ENCODE measurements at places on chromosomes 13 and 19.

DNA sequence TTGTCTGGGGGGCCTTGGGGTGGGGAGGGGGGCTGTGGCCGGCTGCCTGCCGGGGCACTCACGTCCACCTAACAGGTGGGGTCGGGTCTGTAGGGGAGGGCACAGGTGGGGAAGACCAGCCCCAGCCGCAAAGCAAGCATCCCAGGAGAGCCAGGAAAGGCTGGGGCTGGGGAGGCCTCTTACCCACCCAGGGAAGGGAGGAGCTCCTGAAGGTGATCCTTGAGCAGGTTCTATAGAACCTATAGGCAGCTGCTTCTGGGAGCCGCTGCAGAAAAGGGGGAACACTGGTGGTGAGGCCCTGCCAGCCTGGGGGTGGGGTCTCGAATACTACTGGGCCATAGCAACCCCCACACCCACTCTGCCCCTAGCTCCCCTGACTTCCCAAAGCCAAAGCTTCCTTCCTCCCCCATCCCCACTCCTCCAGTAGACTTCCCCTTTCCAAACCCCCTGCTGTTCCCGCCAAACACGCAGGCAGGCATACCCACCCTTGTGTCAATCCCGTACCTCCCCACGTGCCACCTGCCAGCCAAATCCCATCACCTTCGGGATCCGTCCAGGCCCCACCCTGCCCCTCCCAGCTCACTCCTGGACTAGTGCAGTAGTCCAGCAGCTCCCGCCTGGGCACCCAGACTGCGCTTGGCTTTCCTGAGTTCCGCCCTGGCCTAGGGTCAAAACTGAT, 5.6 kb downstream of the KLF16 start:
- H3K36me3 ChIP-seq: no peaks in the 10 kb centered on the region
- H3K27ac ChIP-seq: peak overlapping the region; percentile 82
- DNase-seq: no peak
- no peaks in the 10 kb centered on the region for H3K27me3 ChIP-seq
- H3K4me1 ChIP-seq: no peaks in the 10 kb centered on the region

- H3K4me1 ChIP-seq: no peaks in the 10 kb centered on the region
- H3K27me3 ChIP-seq: no peaks in the 10 kb centered on the region
- no peak overlapping the region for H3K4me3 ChIP-seq
- H3K36me3 ChIP-seq: peaks cover 5% of the 10 kb centered on the region
Measured at GRCh38 chr13:100608906-100609305, 20.3 kb upstream of the GGACT start.

DNA sequence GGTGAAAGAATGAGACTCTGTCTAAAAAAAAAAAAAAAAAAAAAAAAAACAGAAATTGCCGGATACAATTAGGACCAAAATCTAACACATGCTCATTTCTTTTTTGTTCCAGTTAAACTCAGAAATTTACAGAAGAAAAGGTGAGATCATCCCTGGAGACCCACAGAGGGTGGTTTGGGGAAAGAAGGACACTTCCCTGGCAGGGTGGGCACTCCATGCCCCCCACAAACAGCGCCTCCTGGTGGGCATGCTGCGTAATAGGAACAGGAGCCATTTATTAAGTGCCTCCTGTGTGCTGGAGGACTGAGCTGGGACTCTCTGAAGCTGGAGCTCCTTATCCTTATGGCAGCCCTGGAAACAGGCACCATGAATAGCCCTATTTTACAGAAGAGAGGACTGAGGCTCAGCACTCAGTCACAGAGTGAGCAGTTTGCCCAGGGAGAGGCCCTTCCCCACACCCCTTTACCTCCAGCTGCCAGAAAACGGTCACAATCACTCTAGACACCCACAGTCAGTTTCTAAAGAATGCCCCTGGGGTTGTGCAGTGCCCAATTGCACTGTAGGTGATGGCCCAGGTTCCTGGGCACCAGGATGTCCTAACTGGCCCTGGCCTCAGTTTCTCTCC, 10.1 kb downstream of the C19orf38 start:
- no peaks in the 10 kb centered on the region for H3K27me3 ChIP-seq
- H3K36me3 ChIP-seq: no peaks in the 10 kb centered on the region
- H3K4me1 ChIP-seq: no peaks in the 10 kb centered on the region
- H3K4me3 ChIP-seq: no peak overlapping the region

GRCh38 chr13:46846726-46847125, 49.8 kb upstream of the ESD start:
- no peaks in the 10 kb centered on the region for H3K27me3 ChIP-seq
- H3K4me1 ChIP-seq: no peaks in the 10 kb centered on the region
- no peak for DNase-seq
- no peaks in the 10 kb centered on the region for H3K36me3 ChIP-seq
- no peak overlapping the region for H3K27ac ChIP-seq
- H3K4me3 ChIP-seq: no peak overlapping the region

- H3K27ac ChIP-seq: no peak overlapping the region
- peak overlapping the region; percentile 33 for H3K4me3 ChIP-seq
- no peak for DNase-seq
- no peaks in the 10 kb centered on the region for H3K36me3 ChIP-seq
- H3K27me3 ChIP-seq: no peaks in the 10 kb centered on the region
Measured at GRCh38 chr19:45076851-45077730, 813 bp upstream of the ZNF296 start.

DNA sequence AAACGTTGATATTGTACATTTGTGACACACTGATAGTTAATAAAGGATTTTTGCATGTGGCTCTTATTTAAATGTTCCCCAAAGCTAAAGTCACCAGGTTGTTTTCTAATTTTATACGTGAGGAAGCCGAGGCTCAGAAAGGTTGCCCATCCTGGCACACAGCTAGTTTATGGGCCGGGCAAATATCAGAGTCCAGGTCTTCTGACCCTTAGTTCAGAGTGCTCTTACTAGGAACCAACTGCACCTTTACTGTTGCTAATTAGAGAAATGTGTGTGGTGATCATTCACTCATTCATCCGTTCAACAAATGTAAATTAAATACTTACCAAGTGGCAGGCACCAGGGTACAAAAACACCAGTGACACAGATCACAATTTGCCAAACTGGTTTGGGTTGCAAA, 46.3 kb upstream of the RGCC start:
- H3K36me3 ChIP-seq: no peaks in the 10 kb centered on the region
- H3K27ac ChIP-seq: no peak overlapping the region
- H3K4me3 ChIP-seq: no peak overlapping the region
- DNase-seq: no peak
- no peaks in the 10 kb centered on the region for H3K27me3 ChIP-seq

- no peaks in the 10 kb centered on the region for H3K27me3 ChIP-seq
- H3K27ac ChIP-seq: peak within 1 kb of the TSS; percentile 87
- H3K4me3 ChIP-seq: peak within 1 kb of the TSS; percentile 92
- DNase-seq: peak; percentile 65
Measured at GRCh38 chr19:1407528-1408299, at the start of gene DAZAP1. DAZAP1 (plus strand) TSS chr19:1407586; CDS start chr19:1407774, 188 bp downstream.

DNA sequence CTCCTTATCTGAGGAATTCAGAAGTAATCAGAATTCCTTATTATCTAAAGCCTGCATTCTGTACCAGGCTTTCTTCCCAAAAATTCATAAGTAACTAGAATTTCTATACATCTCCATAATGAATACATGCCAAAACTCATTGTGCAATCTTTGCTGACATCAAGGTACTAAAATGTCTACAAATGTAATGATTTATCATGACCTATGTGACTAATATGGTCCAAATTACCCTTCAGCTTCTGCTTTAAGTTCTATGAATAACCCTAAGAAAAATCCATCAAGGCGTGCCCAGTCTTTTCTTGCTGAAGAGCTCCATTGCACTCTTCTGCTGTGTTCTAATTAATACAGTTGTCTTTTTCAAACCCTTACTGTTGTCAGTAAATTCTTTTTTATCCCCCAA, 58.5 kb upstream of the SLITRK1 start:
- no peak for DNase-seq
- no peak overlapping the region for H3K27ac ChIP-seq
- no peak overlapping the region for H3K4me3 ChIP-seq
- no peaks in the 10 kb centered on the region for H3K27me3 ChIP-seq
- no peaks in the 10 kb centered on the region for H3K36me3 ChIP-seq

GRCh38 chr13:59865398-59865797, 298.3 kb downstream of the DIAPH3 start:
- DNase-seq: no peak
- no peaks in the 10 kb centered on the region for H3K27me3 ChIP-seq
- no peak overlapping the region for H3K4me3 ChIP-seq
- H3K36me3 ChIP-seq: no peaks in the 10 kb centered on the region

DNA sequence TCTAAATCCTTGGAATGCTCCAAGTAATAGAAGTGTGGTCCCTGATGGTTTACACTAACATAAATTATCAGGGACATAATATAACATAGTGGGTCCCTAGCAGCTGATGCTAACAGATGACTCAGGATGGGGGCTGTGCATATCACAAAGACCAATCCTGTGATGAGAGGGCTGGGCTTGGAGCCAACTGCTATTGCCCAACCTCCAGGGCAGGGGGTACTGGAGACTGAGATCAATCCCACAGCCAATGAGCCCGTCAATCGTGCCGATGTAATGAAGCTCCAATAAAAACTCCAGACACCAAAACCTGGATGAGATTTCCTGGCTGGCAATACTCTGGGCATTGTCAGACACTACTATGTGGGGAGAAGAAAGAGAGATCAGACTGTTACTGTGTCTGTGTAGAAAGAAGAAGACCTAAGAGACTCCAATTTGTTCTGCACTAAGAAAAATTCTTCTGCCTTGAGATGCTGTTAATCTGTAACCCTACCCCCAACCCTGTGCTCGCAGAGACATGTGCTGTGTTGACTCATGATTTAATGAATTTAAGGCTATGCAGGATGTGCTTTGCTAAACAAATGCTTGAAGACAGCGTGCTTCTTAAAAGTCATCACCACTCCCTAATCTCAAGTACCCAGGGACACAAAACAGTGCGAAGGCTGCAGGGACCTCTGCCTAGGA, 33.4 kb downstream of the ABCC4 start:
- no peaks in the 10 kb centered on the region for H3K36me3 ChIP-seq
- DNase-seq: no peak
- no peaks in the 10 kb centered on the region for H3K4me1 ChIP-seq
- no peak overlapping the region for H3K4me3 ChIP-seq
- H3K27me3 ChIP-seq: no peaks in the 10 kb centered on the region

DNA sequence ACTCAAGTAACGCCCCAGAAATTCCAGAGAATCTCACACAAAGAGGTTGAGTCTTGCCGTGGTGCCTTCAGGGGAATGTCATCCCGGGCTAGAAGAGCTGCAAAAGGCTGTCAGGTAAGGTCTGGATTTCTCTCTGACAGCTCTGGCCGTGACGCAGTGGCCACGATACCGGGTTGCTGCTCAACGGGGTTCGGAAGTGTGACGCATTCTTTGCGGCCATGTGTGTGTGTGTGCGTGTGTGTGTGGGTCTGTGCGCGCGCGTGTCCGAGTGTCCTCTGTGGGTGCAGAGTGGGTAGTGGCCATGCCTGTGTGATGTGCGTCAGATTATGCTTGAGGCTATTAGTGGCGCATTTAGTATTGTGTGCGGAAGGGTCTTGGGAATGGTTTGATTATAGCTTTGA, 306 bp downstream of the ZNF540 start:
- H3K27me3 ChIP-seq: no peaks in the 10 kb centered on the region
- H3K4me1 ChIP-seq: no peaks in the 10 kb centered on the region
- peaks cover 16% of the 10 kb centered on the region for H3K36me3 ChIP-seq
- DNase-seq: peak; percentile 70
- H3K27ac ChIP-seq: peak overlapping the region; percentile 89
- H3K4me3 ChIP-seq: peak overlapping the region; percentile 75

DNA sequence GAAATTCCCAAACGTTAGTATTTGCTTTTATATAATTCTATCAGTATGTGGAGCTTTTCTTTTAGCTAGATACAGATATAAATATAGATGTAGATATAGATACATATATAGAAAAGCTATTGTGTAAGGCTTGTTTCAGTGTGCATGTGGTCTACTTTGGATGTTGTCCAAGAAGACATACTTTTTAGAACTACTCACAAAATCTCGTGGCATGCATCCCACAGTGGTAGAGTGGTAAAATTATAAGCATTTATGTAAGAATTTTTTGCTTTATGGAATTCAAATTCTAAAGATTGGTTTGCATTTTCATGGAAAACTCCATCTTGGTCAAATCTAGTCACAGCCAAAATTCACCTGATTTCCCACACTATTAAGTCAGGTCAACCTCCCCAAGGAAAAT, 880.4 kb downstream of the EFNB2 start:
- no peak overlapping the region for H3K4me3 ChIP-seq
- H3K27me3 ChIP-seq: no peaks in the 10 kb centered on the region
- DNase-seq: no peak
- no peak overlapping the region for H3K27ac ChIP-seq

DNA sequence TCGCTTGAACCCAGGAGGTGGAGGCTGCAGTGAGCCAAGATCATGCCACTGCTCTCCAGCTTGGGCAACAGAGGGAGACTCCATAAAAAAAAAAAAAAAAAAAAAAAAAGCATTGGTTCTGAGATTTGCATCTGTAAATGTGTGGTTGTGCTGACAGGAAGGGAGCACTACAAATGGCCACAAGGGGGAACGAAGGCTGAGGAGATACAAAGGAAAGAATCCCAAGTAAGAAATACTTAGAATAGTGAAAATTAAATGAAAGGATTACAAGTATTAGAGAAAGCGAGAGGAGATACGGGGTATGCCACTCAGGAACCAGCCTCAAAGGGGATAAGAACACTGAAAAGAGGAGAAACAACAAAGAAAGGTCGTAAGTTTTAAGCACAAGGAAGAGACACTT, 284.9 kb downstream of the KLF12 start:
- H3K36me3 ChIP-seq: no peaks in the 10 kb centered on the region
- no peaks in the 10 kb centered on the region for H3K27me3 ChIP-seq
- no peaks in the 10 kb centered on the region for H3K4me1 ChIP-seq

- no peak overlapping the region for H3K27ac ChIP-seq
- H3K27me3 ChIP-seq: no peaks in the 10 kb centered on the region
- no peak overlapping the region for H3K4me3 ChIP-seq
- H3K4me1 ChIP-seq: no peaks in the 10 kb centered on the region
Measured at GRCh38 chr13:71169180-71169579, 697.8 kb downstream of the DACH1 start.

GRCh38 chr19:41398598-41398997, 980 bp downstream of the BCKDHA start:
- H3K27ac ChIP-seq: no peak overlapping the region
- H3K36me3 ChIP-seq: no peaks in the 10 kb centered on the region
- H3K4me3 ChIP-seq: peak overlapping the region; percentile 64
- peaks cover 19% of the 10 kb centered on the region for H3K4me1 ChIP-seq
- DNase-seq: no peak
- H3K27me3 ChIP-seq: no peaks in the 10 kb centered on the region

DNA sequence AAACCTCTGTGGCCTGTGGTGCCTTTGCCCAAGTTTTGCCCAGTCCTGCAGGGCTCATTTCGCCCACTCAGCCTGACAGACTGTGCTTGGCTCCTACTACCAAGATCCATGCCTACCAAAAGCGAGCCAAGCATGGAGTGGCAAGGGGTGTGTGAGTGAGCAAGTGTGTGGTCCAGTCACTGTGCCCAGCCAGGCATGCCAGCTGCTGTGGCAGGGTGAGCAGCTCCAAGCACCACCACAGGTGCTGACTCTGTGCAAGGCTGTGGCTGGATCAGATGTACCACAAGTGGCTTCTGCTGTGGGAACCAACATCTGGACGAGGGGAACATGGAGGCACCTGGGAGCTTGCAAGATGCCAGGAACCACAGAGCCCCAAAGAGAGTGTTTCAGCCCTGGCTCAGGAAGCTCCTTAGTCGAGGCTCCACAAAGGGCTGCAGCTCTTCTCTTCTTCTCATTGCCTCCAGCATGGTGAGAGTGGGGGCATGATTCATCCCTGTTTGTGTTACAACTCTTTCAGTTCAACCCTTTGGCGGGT, 1564.2 kb upstream of the MIR17HG start:
- H3K4me3 ChIP-seq: no peak overlapping the region
- DNase-seq: no peak
- no peak overlapping the region for H3K27ac ChIP-seq
- no peaks in the 10 kb centered on the region for H3K4me1 ChIP-seq
- H3K27me3 ChIP-seq: no peaks in the 10 kb centered on the region
- no peaks in the 10 kb centered on the region for H3K36me3 ChIP-seq

Measured in pancreas (tissue), 10 donors.